Activated naive CD4-positive, alpha-beta T cell treated with anti-CD3 and anti-CD28 coated beads, Interleukin-2, amount 50 U/mL, for 72 hours (primary cell): ENCODE measurements at places on chromosomes 13 and 19.

GRCh38 chr19:31832176-31832548 lies 482.9 kb upstream of the TSHZ3 start:
- no peak for DNase-seq

DNA sequence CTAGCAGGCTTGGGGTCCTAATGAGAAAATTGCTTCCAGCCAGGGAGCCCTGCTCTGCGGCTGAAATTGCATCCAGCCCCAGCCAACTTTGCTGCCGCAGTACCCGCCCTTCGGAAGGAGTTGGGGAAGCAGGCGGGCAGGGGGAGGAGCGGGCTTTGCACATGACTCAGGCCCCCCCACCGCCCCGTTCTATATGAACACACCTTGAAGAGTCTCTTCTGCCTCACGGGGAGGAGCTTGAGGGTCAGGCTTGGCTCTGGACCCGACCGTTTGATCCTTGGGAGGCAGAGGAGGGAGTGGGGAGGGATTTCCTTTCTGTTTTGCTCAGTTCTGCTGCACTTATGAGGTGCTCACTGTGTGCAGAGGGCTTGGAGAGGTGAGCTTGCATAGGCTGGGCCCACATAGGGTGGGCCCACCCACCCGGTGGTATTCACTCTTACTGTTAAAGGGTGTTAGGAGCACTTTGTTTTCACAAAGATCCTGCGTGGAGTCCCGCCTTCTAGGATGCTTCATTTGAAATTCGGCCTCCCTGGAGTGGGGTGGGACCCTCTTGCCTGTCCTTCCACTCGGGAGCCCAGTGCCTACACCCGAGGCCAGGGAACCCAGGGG lies 46.5 kb downstream of the LYL1 start:
- no peak for DNase-seq

- DNase-seq = no peak
Measured at GRCh38 chr19:5395556-5395955, 54.9 kb upstream of the PTPRS start.

- no peak for DNase-seq
Measured at GRCh38 chr13:33264620-33264978, 21.0 kb downstream of the STARD13 start.

DNA sequence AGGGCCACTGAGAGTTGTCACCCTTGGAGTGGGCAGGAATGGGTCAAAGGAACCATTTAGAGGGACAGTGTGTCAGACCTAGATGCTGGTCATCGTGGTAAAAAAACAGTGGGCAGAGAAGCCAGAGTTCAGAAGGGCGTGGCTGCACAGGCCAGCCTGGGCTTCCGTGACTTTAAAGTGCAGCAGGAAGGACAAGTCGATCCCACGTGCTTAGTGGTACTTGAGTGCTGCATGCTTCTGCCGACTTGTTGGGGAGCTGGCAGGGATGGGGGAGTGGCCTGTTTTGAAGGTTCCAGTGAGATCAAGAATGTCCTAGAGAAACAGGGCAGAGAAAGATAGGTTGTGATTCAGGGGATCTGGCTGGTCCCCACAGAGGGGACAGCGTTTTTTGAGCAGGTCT lies 17.0 kb downstream of the LYL1 start:
- no peak for DNase-seq

DNA sequence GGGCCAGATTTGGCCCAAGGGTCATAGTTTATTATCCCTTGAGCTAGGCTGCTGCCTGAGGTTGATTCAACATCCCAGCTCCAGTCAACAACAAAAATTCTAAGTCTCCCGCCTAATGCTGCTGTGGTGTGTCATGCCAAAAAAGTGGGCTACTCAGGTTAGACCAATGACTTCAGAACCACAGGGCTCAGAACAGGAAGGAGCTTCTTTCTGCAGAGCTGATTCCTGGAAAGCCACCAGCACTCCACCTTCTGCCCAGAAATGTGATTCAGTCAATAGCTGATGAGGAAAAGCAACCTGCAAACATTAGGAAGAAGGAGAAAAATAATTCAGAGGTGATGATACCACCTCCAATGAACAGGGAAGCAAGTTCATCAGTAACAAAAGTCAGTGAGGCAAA lies 56.1 kb upstream of the SERPINE3 start:
- DNase-seq = no peak

DNA sequence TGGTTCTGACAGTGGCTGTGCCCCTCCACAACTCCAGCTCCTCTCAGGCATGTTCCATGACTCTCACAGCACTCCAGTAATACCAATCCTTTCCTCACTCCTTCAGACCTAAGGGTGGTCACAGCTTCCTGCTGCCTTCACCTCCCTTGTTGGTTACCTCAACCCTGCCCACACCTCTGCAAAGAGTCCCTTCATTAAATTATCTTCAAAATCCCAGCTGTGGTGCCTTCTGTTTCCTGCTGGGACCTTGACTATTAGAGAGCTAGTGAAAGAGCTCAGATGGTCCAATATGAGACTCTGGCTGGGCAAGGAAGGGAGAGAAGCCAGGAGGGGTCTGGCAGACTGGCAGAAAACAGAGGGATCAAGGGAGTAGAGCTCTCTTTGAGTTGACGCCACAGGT lies 26.1 kb downstream of the DEDD2 start:
- DNase-seq = no peak

DNA sequence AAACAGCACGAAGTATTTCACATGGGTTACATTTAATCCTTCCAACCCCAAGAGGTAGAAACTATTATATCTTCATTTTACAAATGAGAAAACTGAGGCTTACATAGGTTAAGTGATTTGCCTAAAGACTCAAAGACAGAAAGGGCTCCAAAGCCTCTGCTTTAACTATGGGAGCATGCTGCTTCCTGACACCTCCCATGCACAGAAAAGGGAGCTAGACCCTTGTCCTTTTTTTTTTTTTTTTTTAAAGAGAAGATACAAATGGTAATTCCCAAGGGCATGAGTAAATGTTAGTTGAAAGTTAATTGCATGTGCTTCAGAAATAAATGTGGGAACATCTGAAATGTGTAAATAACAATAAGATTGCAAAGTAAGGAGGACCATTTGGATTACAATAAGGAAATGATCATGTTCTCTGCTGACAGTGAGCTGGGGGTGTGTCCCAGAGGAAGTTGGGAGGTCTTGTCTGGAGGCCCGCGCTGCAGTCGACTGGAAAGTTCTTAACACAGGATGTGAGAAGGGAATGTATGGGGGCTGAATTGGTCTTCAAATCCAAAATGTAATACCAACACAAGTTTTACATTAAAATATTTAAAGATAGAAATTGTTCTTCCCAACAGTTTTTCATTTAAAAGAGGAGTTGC lies 500.3 kb downstream of the KLF12 start:
- no peak for DNase-seq
